H1 (cell line): ENCODE measurements at places on chromosomes 2 and 18.
A peak's percentile ranks its signal among the peaks of the same experiment; 100 is the strongest.

- H3K36me3 ChIP-seq: no peaks in the 10 kb centered on the region
- DNase-seq: no peak
- H3K27ac ChIP-seq: no peak overlapping the region
- H3K4me1 ChIP-seq: no peaks in the 10 kb centered on the region
- H3K4me3 ChIP-seq: no peak overlapping the region
Measured at GRCh38 chr2:180846756-180847472, 133.5 kb upstream of the UBE2E3 start.

DNA sequence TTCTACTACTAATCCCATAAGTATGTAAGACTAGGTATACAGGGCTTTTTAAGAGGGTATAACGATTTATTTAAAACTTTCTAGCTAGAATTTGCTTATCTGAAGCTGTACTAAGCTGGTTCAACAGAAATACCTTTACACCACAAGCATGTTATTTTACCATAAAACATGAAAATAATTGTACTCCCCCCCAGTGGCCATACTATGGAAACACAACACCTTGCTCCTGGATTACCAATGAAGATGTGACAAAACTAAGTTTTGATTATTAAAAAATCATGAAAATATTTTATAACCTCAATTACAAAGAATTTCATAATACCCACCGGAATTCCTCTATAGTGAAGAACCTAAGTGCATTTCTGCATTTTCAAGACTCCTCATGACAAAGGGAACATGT is 27.3 kb downstream of the LPIN2 start:
- H3K27ac ChIP-seq: no peak overlapping the region
- H3K4me1 ChIP-seq: no peaks in the 10 kb centered on the region; the same call in none of the 2 replicates
- H3K4me3 ChIP-seq: no peak overlapping the region
- no peak for DNase-seq

- H3K27ac ChIP-seq: peak overlapping the region; percentile 49; the same call in 1 of the 2 replicates
- H3K36me3 ChIP-seq: no peaks in the 10 kb centered on the region
- H3K4me1 ChIP-seq: peaks cover 13% of the 10 kb centered on the region
- H3K4me3 ChIP-seq: peak overlapping the region; percentile 82
- peak; percentile 78 for DNase-seq
- H3K27me3 ChIP-seq: peaks cover 11% of the 10 kb centered on the region
Measured at GRCh38 chr2:73283545-73284295, 558 bp downstream of the FBXO41 start.

- H3K36me3 ChIP-seq: no peaks in the 10 kb centered on the region
- peak overlapping the region; percentile 80 for H3K4me3 ChIP-seq
- no peak for DNase-seq
Measured at GRCh38 chr2:101151859-101152271, 683 bp upstream of the TBC1D8 start.

GRCh38 chr18:59272221-59272888 is 899 bp downstream of the RAX start:
- peak overlapping the region; percentile 73 for H3K4me3 ChIP-seq
- no peak overlapping the region for H3K27ac ChIP-seq
- peaks cover 72% of the 10 kb centered on the region for H3K27me3 ChIP-seq
- no peaks in the 10 kb centered on the region for H3K36me3 ChIP-seq

- H3K36me3 ChIP-seq: no peaks in the 10 kb centered on the region
- no peaks in the 10 kb centered on the region for H3K27me3 ChIP-seq
- peaks cover 2% of the 10 kb centered on the region; the same call in 1 of the 2 replicates for H3K4me1 ChIP-seq
Measured at GRCh38 chr18:58496937-58497336, 132.0 kb downstream of the ALPK2 start.

- H3K4me1 ChIP-seq: no peaks in the 10 kb centered on the region
- H3K4me3 ChIP-seq: no peak overlapping the region
- no peaks in the 10 kb centered on the region for H3K36me3 ChIP-seq
- no peaks in the 10 kb centered on the region for H3K27me3 ChIP-seq
Measured at GRCh38 chr2:64799592-64800252, 146.0 kb upstream of the SERTAD2 start.

GRCh38 chr2:201807452-201807999 is 1.2 kb downstream of the CDK15 start:
- H3K27me3 ChIP-seq: no peaks in the 10 kb centered on the region
- H3K36me3 ChIP-seq: no peaks in the 10 kb centered on the region
- H3K4me3 ChIP-seq: no peak overlapping the region
- no peak overlapping the region for H3K27ac ChIP-seq

- no peak overlapping the region for H3K27ac ChIP-seq
- H3K36me3 ChIP-seq: no peaks in the 10 kb centered on the region
- H3K27me3 ChIP-seq: no peaks in the 10 kb centered on the region
- peaks cover 3% of the 10 kb centered on the region; the same call in 1 of the 2 replicates for H3K4me1 ChIP-seq
- H3K4me3 ChIP-seq: no peak overlapping the region
Measured at GRCh38 chr18:23099621-23100020, 35.7 kb upstream of the CABLES1 start.

DNA sequence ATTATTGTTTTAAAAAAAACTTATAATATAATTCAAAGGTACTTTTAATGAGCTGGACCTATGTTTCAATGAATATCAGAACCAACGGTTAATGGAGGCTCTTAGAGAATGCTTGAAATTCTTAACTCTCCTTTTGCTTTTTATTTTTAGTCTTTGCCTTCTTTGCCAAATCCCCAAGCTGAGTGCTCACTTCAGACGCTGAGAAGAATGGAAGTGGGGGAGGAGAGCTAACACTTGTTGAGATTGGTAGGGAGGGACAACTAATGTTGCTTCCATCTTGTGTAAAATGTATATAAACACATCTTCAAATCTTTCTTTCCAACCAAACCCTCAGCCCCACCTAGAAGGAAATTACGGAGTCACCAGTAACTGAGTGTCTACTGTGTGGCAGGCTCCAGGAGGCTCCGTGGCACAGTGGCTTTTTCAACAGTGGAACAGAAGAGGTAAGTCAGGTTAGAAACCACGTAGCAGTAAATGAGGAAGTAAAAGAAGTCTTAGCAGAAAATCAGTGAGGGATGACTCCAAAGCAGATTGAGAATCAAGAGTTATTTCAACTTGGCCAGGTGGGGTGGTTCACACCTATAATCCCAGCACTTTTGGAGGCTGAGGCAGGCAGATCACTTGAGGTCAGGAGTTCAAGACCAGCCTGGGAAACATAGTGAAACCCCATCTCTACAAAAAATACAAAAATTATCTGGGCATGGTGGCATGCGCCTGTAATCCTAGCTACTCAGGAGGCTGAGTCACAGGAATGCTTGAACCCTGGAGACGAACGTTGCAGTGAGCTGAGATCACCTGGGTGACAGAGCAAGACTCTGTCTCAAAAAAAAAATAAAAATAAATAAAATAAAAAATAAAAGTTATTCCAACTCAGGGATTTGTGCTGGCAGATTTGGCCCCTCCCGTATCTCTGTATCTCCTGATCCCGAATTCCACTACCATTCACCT is 45.0 kb upstream of the CREB1 start:
- H3K27me3 ChIP-seq: no peaks in the 10 kb centered on the region
- H3K4me1 ChIP-seq: no peaks in the 10 kb centered on the region
- H3K4me3 ChIP-seq: no peak overlapping the region
- no peak overlapping the region for H3K27ac ChIP-seq
- DNase-seq: no peak

DNA sequence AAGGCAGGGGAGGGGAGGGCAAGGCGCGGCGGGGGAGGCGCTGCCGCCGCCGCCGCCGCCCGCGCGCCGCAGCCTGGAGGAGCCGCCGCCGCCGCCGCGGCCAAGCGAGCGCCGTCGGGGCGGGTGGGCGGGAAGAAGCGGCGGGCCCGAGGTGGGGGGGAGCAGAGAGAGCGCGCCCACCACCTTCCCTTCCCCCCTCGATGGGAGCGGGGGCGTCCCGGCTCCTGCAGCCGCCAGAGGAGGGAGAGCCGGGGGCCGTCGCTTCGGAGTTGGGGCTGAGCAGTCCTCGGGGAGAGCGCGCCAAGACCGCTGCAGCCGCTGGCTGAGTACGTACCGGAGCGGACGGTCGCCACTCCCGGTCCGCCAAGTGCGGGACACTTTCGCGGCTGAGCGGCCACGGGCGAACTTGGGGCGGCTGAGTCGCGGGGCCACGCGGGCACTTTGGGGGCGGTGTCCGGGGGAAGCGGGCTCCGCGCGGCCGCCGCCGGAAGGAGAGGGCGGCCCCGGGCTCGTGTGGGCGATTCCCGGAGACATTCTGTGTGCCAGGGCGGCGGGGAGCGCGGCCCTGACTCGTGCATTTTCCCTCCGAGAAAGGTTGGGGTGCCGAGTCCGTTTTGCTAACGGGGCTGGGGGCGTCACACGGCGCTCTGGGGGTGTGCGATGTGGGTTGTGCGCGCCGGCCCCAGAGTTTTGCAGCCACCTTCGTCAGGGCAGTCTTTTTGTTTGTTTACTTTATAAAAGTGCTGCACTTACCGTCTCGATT is at the start of gene NAB1:
NAB1 (plus strand) TSS at position 49 of the 763 bp plus-strand sequence. CDS start 10,094 bp downstream, outside the sequence.
- H3K36me3 ChIP-seq: no peaks in the 10 kb centered on the region
- no peak within 1 kb of the TSS for H3K27ac ChIP-seq
- peak within 1 kb of the TSS; percentile 96 for H3K4me3 ChIP-seq
- DNase-seq: no peak

DNA sequence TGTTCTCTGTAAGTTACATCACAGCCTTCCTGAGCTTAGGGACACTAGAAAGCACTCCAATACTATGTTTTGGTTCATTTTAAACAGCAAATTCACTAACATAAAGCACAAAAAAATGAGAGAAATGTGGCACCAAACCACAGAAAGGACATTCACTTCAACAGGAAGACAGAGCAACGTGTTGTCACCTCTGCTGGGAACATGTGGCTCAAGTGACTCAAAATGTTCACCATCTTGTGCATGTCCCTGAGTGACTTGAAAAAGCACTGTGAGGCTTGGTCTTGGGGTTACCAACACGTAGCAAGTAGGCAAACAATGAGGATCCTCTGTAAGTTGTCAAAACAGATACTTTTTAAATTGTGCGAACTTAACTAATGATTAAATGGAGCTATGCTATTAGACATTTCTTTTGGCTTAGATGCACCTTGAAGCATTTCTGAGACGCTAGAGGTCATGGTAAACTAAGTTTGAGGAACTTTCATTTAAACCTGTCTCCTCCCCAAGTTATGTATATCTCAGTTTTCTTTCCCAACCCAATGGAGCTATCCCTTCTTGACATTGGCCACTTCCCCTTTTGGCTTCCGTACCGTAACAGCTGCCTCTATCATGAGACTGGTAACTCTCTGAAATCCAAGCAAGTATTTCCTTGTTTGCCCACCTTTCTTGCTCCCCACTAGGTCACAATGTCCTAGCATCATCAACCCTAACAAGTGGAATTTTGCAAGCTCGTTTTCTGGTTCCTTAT is 14.0 kb upstream of the ST6GAL2 start:
- H3K4me1 ChIP-seq: no peaks in the 10 kb centered on the region
- H3K36me3 ChIP-seq: no peaks in the 10 kb centered on the region
- no peak for DNase-seq
- H3K27me3 ChIP-seq: no peaks in the 10 kb centered on the region
- H3K27ac ChIP-seq: no peak overlapping the region

DNA sequence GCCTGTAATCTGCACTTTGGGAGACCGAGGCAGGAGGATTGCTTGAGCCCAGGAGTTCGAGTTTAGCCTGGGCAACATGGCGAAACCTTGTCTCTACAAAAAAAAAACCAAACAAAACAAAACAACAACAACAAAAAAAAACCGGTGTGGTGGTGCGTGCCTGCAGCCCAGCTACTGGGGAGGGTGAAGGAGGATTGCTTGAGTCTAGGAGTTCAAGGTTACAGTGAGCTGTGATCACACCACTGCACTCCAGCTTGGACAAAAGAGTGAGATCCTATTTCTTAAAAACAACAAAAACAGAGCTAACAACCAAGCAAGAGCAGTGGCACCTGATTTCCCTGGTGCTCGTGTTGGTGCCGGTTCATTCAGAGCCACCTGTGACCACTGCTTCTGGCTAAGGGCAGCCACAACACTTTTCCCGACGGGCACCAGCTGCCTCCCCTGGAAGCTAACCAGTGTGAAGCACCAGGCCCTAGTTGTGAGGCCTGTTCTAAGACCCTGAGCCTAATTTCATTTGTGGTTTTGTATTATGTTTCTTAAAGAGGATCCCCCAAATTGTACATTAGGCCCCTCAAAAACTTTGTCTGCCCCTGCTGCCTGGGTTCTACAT is 1.3 kb downstream of the AOX1 start:
- H3K4me1 ChIP-seq: 0 out of 2 replicates have a peak, but pooled peaks cover 6% of the 10 kb centered on the region
- no peak overlapping the region for H3K27ac ChIP-seq
- no peaks in the 10 kb centered on the region for H3K36me3 ChIP-seq
- peak overlapping the region; percentile 74 for H3K4me3 ChIP-seq

GRCh38 chr2:60423505-60423904 is 129.9 kb downstream of the BCL11A start:
- H3K27ac ChIP-seq: no peak overlapping the region
- no peaks in the 10 kb centered on the region for H3K27me3 ChIP-seq
- DNase-seq: no peak
- no peak overlapping the region for H3K4me3 ChIP-seq

DNA sequence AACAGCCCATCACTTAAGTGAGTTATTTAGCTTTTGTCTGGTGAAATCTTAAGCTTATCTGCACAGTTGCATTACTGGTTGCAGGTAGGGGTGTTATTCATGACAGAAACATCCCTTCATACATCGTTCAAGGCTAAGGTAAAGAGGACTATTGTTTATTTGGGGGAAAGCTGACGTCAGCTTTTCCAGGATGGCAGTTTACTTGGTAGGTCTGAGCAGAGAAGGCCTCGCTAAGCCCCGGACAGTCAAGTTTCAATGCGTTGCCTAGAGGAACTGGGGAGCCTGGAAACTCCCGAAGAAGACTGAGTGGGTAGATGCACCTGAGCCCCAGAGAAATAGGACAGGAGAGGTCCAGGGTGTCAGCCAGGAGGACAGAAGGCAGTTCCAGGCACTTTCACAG is 2.2 kb downstream of the RNU4ATAC start:
- no peaks in the 10 kb centered on the region for H3K27me3 ChIP-seq
- DNase-seq: no peak
- no peaks in the 10 kb centered on the region for H3K36me3 ChIP-seq

GRCh38 chr2:236176417-236176816 is 8.2 kb upstream of the GBX2 start:
- peaks cover 67% of the 10 kb centered on the region for H3K27me3 ChIP-seq
- H3K27ac ChIP-seq: no peak overlapping the region
- H3K36me3 ChIP-seq: peaks cover 2% of the 10 kb centered on the region; the same call in 1 of the 2 replicates
- no peak overlapping the region for H3K4me3 ChIP-seq
- peak; percentile 58 for DNase-seq
- peaks cover 42% of the 10 kb centered on the region for H3K4me1 ChIP-seq

GRCh38 chr2:100376836-100377235 is 40.6 kb downstream of the CHST10 start:
- peak; percentile 14 for DNase-seq
- no peaks in the 10 kb centered on the region for H3K36me3 ChIP-seq
- H3K4me1 ChIP-seq: no peaks in the 10 kb centered on the region
- no peak overlapping the region for H3K27ac ChIP-seq
- no peaks in the 10 kb centered on the region for H3K27me3 ChIP-seq

DNA sequence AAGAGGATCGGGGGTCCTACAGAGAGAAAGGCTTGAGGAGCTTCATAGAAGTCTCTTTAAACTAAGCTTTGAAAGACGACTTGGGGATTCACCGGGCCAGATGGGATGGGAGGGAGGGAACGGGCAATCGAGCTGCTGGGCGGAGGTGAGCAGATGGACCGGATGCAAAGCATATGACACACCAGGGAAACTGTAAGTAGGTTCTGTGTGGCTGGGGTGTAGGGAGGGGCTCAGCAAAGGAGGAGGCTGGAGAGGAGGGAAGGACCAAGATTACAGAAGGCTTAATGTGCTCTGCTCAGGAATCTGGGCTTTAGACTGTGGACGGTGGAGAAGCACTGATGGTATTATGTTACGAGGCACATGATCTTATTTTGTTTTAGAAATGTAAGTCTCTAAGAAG is 131.5 kb downstream of the MAIP1 start:
- H3K27me3 ChIP-seq: no peaks in the 10 kb centered on the region
- no peak for DNase-seq
